NCI-H1436 treated with DMSO at 0.1 percent for 48 hours (cell line): ENCODE measurements at places on chromosomes 2 and 18.

DNA sequence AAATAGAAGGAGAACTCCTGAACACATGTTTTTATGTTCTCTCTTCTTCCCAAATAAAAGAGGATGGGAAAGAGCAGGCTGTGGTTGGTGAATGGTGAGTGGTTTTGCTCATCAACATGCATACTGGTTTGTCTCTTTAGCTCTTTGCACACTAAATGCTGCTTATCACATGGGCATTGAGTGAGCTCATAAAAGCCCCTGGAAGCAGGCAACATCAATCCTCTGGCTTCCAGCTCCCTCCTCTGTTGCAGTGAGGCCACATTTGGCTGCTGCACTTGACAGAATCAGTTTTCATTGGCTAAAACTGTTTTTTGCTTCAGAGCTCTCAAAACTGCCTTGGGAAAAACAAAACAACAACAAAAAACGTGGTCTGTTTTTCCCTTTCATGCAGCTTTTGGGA, 1308.2 kb upstream of the NRXN1 start:
- DNase-seq, result no peak

DNA sequence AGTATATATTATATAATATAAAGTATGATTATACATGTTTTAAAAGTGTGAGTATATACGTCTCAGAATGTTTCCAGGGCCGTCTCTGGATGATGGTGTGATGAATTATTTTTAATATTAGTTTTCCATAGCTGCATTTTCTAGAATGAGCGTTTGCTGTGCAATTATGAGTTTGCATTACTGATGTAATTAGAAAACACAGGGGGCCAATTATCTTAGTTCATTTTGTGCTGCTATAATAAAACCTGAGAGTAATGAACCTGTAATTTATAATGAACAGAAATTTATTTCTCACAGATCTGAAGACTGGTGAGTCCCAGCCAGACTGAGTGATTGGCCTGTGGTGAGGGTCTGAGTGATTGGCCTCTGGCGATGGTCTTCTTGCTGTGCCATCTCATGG, 4.0 kb upstream of the HJURP start:
- no peak for DNase-seq

DNA sequence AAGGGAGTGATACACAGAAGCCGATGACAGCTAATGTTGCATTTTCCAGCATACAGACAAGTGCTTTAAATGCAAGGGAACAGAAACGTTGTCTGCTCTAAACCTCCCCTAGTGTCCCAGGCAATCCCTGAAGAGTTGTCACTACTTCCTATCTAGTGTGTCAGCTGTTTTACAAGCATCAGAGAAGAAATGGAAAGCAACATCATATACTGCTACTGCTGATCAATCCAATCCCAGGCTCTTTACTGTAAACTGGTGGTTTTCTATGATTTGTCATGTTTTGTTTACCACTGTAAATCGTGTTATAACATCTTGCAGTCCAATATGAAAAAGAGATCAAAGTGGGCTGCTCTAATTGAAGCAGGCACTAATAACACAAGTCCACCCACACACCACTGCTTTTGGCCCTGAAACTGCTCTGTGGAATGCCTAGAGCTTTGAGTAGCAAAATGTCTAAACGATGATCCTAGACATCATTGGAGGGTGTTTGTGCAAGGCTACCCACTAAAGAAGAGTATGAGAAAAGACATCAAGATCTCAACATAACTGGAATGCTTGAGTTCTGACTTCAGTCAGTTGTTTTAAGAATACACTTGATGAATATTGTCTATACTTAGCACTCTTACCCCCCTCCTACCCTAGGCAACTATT, 18.1 kb upstream of the ROCK1 start:
- DNase-seq, result no peak

- no peak for DNase-seq
Measured at GRCh38 chr2:171404261-171404660, 29.5 kb downstream of the METTL8 start.

DNA sequence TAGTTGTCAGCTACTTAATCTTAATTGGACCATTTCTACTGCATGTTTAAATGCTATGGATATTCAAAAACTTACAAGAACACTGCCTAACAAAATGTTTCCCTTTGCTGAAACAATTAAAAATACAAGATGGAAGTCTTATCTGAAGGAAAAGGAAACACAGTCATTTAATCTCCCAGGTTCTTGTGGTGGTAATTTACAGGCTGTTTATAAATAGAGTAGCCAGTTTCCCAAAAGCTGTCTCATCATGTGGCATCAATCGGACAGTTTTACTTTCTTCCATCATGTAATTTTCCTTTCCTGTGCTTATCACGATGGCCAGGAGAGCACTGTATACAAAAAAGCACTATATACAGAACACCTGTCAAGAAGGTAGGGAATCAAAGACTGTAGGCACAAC, 368.1 kb downstream of the ZEB2 start:
- no peak for DNase-seq

- DNase-seq, result no peak
Measured at GRCh38 chr2:204453730-204454167, 91.5 kb upstream of the PARD3B start.

DNA sequence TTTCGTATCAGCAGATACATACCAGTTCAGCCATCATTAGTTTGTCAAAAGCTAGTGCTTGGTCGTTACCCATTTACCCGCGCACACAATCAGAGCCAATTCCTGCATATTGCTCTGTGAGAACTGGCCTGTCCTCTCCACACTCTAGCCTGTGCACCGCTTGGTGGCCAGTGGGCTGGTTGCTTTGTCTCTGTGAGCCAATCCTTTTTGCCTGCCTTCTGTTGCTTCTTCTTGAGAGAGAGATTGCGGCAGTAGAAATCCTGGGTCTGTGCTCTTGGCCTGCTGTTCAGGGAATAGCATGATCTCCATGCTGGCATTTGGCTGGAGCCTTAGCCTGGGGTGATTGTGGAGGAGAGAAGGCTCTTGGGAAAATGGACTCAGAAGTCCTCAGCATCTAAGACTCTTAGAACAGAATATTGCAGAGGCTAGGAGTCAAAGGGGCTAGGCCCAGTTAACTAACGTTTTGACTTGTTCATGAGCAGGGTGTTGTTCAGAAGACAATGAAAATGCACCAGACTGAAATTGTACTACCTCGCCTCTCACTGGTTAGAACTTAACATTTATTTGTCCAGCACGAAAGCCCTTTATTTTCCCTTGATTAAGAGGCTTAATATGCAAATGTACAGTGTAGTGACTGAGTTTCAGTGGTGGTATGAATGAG, 37.1 kb downstream of the MAP4K4 start:
- DNase-seq, result no peak

- no peak for DNase-seq
Measured at GRCh38 chr2:53750041-53750768, 17.4 kb upstream of the CHAC2 start.

- DNase-seq, result no peak
Measured at GRCh38 chr2:74017223-74017622, 32.5 kb downstream of the TET3 start.

- no peak for DNase-seq
Measured at GRCh38 chr18:42087876-42088275, 132.8 kb downstream of the PIK3C3 start.

GRCh38 chr2:142076317-142076716, 54.5 kb downstream of the LRP1B start:
- no peak for DNase-seq

GRCh38 chr18:9135912-9136314, 668 bp upstream of the ANKRD12 start:
- peak; percentile 51 for DNase-seq

- DNase-seq, result no peak
Measured at GRCh38 chr2:209307161-209308001, 116.5 kb upstream of the MAP2 start.

- no peak for DNase-seq
Measured at GRCh38 chr2:70083344-70084156, 3.7 kb upstream of the PCBP1 start.

DNA sequence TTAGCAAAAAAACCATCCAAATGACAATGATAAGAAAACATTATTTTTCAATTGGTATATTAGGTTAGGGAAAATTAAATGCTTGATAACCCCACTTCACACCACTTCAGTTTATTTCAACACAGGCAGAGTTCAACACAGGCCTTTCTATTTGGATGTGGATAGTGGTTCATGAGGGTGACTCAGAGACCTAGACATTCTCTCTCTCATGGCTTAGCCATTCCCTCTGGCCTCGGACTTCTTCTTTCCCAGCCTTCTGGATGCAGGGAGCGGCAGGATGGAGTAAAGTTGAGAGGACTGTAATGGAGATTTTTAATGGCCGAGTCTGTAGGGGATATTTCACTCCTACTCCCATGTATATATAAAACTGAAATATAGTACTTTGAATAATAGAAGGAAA, 109.7 kb downstream of the CTNNA2 start:
- no peak for DNase-seq

GRCh38 chr2:129713337-129713736, 266.1 kb upstream of the RAB6C start:
- no peak for DNase-seq

GRCh38 chr18:66316701-66317100, 287.2 kb downstream of the CDH19 start:
- DNase-seq, result no peak

GRCh38 chr2:147711031-147711430, 133.8 kb upstream of the ACVR2A start:
- DNase-seq, result no peak

DNA sequence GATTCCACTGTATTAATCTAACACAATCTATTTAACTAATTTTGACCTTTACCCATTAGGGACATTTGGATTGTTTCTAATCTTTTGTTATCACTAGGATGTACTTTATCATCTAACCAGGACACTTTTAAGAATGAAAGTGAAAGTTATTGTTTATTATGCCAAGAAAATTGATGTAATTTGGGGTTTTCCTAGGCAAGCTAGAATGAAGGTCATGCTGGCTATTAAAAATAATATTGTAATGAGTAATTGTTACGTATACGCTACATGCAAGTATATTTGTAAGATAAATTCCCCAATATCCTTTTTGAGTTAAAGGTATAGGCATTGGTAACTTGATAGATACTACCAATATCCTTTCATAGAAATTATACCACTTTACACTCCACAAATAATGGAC, 74.6 kb downstream of the COL5A2 start:
- no peak for DNase-seq
